T-helper 9 cell (primary cell): ENCODE measurements at places on chromosomes 3 and 15.

GRCh38 chr3:141875893-141876380 is 506 bp upstream of the ATP1B3 start:
- peak; percentile 71 for DNase-seq

- no peak for DNase-seq
Observed at GRCh38 chr3:73789825-73790444, 165.2 kb upstream of the PDZRN3 start.

GRCh38 chr3:134389865-134390264 is 15.6 kb upstream of the AMOTL2 start:
- no peak for DNase-seq

DNA sequence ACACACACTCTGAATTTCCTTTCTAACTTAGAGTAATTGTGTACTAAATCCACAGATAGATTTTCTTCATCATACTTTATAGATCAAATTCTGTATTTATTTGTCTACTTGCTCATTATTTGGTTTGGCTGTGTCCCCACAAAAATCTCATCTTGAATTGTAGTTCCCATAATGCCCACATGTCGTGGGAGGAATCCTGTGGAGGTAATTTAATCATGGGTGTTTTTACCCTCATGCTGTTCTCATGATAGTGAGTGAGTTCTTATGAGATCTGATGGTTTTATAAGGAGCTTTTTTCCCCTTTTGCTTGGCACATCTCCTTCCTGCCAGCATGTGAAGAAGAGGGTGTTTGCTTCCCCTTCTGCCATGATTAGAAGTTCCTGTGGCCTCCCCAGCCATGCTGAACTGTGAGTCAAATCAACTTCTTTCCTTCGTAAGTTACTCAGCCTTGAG is 198.3 kb upstream of the TGFBR2 start:
- DNase-seq, result no peak

- DNase-seq, result no peak
Observed at GRCh38 chr3:189272500-189273119, 100.8 kb downstream of the TPRG1 start.

GRCh38 chr3:55984626-55985025 is 483.6 kb downstream of the ERC2 start:
- DNase-seq, result no peak

DNA sequence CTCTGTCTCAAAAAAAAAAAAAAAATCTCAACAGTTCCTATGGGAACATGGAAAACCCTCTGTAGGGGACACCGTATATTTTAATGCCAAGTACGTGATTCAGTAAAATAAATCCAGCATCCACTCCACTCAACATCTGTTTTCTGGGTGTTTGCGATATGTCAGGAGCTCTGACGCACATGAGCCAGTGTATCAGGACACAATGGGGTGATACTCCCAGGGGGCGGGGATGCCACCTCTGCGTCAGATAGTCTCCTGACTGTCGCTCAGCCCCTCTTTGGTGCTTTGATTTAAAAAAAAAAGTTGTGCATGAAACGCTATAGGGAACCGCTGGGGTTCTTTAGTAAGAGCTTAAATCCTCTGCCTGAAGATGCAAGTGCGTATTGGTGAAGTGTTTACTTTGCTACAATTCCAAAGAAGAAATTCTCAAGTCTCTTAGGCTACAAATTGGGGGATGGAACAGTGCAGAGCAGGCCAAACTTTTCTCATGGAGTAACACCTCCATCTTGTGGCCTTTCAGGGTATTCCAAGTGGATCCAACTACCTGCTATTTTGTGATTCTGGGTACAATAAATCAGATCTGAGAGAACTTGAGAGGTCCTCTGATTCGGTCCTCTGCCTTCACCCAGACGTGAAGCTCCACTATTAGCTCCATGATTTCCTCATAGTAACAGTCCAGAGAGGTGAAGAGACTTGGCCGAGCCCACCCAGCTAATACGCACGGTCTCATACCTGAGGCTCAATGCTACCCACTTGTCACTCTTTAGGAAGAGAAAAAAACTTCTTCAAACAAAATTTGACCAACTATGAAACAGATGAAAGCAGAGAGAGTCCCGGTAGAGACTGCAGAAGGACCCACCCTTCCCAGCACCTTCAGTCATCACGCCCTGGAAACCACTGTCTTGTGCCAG is 9.3 kb upstream of the NR2E3 start:
- no peak for DNase-seq
